ENCODE measurements at places on chromosomes 2 and 18.
A peak's percentile ranks its signal among the peaks of the same experiment; 100 is the strongest.

GRCh38 chr18:44771572-44771955 is 90.9 kb downstream of the SETBP1 start:
- no peak for DNase-seq

DNA sequence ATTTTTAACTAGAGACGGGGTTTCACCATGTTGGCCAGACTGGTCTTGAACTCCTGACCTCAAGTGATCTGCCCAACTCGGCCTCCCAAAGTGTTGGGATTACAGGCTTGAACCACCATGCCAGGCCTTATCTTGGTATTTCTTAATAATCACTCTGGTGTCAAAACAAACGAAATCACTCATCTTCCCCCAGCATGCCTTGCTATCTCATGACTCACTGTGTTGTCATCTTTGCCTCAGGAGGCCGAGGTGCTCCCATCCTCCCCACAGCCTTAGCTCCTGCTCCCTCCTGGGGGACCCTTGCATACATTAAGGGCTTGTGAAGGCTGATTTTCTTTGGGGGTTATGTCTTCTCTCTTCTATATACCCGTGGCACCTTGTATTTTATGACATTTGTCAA is 250.1 kb upstream of the DPP10 start:
- no peak for DNase-seq

- DNase-seq, result no peak
Observed at GRCh38 chr2:69131983-69132675, 119.2 kb downstream of the ANTXR1 start.

DNA sequence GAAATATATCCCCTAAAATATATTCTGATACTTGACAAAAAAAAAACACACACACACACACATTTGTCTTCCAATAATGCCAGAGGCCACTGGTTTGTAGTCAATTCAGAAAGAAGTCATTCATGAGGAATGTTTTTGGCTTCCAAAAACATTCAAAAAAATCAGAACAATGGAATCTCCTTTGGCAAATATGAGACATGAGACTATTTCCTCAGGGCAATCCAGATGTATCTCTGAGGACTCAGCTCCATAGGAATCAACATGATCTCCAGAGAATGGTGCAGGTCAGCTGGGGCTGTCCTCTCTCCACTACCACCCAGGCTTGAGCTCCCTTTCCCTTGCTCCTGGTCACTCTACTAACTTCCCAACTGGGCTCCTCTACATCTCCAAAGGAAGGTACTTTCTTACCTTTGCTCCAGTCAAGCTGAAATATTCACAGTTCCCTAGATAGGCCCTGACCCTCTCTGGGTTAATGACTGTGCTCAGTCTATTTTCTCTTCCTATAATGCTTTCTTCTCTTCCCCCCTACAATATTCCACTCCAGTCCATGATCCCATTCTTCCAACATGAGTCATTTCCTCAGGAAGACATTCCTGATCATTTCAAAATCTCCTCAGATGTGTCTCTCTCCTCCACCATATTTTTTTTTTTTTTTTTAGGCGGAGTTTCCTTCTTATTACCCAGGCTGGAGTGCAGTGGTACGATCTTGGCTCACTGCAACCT is 145.3 kb downstream of the C1D start:
- no peak for DNase-seq

DNA sequence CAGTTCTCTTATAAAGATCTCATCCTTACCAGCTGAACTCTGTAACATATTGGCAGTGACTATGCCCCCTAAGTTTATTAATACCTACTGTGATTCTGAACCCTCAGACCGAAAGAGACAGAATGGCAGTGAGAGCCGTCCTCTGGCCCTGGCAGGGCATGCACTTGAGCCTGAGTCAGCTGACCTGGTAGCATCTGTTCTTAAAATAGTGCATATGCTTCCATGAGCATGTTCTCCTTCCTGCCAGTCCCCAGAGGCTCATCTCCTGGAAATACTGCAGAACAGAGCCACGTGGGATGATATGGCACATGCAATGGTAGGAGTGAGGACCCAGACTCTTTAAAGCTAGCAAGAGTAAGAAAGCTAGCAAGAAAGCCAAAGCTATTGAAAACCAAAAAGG is 59.0 kb downstream of the RASGRP3 start:
- DNase-seq, result no peak

- peak; percentile 57 for DNase-seq
Observed at GRCh38 chr2:128458505-128458904, 139.8 kb upstream of the HS6ST1 start.

DNA sequence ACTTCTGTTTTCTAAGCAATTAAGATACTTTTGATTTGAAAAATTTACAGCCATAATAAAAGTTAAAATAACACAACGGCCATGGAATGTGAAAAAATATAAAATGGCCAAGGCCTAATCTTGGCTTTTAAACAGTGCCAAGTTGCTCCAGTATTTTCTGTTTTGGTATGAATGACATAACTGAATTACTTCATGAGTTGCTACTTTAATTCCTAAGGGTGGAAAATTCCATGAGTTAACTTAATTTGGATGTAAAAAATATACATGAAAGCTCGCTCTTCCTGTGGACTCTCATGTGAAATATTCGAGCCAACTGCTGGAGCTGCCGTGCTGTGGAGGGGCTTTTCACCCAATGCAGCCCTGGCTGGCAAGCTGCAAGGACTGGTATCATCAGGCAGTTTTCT is 286.0 kb upstream of the CCDC68 start:
- no peak for DNase-seq

DNA sequence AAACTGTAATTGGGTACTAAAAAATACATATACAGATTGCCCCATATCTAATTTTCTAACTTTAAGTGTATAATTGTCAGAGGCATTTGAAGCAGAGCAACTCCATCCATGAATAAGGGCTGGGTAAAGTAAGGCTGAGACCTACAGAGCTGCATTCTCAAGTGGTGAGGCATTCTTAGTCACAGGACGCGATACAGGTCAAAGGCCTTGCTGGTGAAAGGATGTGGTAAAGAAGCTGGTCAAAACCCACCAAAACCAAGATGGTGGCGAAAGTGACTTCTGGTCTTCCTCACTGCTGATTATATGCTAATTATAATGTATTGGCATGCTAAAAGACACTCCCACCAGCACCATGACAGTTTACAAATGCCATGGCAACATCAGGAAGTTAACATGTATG is 50.0 kb downstream of the SLC8A1 start:
- no peak for DNase-seq

DNA sequence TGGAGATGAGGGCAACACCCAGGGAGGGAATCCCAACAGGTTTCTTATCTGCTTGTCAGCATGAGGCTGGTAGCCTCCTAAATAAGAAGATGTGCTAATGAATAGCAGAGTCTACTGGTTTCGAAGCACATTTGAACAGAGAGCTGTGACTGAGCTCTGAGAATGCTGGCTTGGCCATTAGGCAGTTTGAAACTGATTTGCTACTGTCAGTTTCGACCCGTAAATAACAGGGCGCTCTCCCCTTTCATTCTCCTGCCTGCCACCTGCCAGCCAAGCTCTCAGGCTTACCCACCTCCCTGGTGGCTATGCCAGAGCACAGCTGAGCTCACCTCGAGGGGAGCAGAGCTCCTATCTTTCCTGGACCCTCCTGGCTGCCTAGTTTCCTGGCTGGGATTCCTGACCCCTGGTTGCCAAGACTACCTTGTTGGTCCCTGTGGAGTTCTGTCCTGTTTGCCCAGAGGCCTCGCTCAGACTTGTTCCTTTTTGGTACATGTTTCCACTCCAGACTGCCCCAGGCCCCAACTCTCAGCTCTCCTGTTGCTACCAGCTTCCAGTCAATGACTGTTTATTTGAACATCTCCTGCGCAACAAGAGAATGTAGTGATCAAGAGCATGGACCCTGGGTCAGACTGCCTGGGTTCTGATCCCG is 102.3 kb upstream of the ALPP start:
- DNase-seq, result no peak

DNA sequence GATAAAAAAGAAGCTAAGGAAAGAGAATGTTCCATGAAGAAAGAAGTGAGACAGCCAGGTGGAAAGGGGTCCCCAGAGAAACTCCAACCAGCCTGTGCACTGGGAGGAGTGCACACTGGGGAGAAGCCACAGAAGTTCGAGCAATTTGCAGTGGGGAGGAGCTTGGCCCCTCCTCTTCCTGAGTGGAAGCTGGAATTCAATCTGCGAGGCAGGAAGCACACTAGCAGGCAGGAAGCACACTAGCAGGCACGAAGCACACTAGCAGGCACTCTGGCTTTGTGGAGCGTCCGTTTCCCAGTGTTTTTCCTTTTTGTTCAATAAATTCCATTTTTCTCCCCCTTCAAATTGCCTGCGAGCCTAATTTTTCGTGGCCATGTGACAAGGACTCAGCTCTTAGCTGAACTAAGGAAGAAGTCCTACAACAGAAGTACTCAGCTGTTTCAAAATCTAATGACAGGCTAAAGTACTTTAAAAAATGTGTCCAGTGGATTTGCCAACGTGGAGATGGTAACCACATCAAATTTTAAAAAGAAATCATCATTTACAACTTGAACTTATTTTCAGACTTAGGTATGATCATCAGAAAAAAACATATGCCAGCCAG is 21.4 kb upstream of the SPIRE1 start:
- DNase-seq, result peak; percentile 52

- peak; percentile 14 for DNase-seq
Observed at GRCh38 chr2:38722271-38723061, 28.7 kb downstream of the SRSF7 start.

DNA sequence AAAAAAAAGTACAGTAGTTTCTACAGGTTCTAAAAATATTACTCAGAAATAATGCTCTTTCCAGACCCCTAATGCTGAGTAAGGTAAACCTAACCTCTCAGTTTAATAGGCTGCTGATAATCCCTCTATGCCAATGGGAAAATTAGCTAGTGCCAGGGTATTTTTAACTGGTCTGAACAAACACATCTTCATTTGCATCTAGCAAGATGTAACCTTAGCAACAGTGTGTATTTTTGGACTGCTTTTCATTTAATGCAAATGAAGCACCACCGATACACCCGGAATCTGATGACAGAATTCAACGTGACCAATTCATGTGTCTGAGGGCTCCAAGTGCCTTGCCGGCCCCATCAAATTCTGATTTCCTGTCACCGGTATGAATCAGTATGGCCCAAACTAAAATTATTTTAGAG is 47.4 kb upstream of the CYRIA start:
- DNase-seq, result no peak

- no peak for DNase-seq
Observed at GRCh38 chr2:20737505-20737904, 70.6 kb downstream of the GDF7 start.

- no peak for DNase-seq
Observed at GRCh38 chr2:25369439-25369838, 27.7 kb upstream of the DNMT3A start.

DNA sequence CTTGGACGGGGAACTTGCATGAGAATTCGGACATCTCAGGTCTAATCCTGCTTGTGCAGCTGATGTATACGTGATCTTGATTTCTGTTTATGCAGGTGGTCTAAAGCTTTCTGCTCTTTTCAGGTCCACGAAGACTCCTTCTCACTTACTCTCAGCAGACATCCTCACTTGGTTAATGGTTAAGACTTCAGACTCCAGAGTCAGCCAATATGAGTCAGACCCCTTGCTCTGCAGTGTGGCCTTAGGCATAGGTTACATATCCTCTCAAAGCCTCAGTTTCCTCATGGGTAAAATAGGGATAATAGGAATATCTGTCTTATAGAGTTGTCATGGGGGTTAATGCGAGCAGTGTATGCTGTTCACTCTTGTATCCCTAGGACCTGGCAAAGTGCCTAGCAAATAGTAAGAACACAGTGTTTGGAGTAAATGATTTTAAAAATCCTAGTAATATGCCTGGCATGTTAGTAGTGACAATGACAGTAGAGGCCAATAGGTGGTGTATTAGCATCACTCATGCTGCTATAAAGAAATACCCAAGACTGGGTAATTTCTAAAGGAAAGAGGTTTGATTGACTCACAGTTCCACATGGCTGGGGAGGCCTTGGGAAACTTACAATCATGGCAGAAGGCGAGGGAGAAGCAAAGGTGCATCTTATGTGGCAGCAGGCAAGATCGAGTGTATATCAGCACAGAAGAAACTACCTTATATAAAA is 42.3 kb downstream of the XRCC5 start:
- DNase-seq, result no peak

DNA sequence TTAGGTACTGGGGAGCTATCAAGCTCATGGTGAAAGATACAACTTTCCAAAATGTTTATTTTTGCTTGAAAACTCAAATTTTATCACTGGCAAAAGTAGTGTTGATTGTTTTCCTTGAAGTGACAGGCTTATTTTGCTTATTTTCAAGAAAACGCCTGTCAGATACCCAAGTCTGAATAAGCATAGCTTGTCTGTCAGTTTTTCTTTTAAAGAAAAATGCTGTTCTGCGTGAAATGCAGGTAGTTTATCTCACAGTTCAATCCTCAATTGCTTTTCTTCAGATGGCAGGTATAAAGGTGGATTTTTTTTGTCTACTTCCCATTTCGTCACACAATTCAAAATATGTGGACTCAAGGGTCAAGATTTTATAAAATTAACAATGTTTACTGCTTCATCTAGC is 102.6 kb upstream of the SLC38A11 start:
- no peak for DNase-seq

- DNase-seq, result no peak
Observed at GRCh38 chr18:38494065-38494464, 928.5 kb upstream of the CELF4 start.

DNA sequence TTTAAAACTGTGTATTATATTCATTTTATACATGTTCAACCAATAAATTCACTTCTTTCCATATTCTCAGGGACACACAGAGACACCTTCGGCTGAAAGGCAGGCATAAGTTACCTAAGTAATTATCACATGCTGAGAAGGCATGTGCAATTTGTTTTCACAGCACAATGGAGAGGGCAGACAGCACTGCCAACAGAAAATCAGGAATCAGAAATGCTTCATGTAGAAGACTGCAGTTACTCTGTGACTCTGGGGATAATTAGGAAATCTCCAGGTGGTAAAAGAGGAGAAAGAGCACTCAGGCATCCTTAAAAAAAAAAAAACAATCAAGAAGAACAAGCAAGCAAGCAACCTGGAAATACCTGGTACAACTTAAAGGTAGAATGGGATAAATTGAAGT is 49.3 kb downstream of the DSEL start:
- no peak for DNase-seq

GRCh38 chr2:240704651-240705050 is 13.0 kb downstream of the AQP12A start:
- no peak for DNase-seq

- no peak for DNase-seq
Observed at GRCh38 chr2:16245481-16246054, 305.2 kb downstream of the MYCN start.

DNA sequence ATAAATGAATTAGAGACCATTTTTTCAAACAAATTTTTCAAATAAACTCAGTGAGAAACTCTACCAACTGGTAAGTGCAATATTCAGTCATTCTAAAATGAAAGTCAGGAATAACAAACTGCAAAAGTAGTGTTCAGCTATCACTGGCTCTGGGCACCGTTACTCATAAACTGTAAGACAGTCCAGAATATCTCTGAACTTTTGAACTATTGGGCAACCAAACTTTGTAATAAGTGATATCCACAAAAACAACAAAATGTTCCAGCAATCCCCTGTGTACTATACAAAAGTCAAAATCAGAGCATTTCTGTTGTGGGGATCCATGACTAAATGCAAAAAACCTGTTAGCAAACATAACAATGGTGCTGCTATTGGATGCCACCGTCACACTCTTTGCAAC is 56.3 kb downstream of the SLC25A12 start:
- DNase-seq, result no peak

- DNase-seq, result no peak
Observed at GRCh38 chr2:237120916-237121315, 35.2 kb downstream of the COPS8 start.

All from suppressor macrophage treated with lipopolysaccharide for 4 hours (primary cell).